ENCODE measurements at places on chromosomes 2 and 18.

- no peak for DNase-seq
Observed at GRCh38 chr2:232955856-232956255, 57.2 kb downstream of the NGEF start.

DNA sequence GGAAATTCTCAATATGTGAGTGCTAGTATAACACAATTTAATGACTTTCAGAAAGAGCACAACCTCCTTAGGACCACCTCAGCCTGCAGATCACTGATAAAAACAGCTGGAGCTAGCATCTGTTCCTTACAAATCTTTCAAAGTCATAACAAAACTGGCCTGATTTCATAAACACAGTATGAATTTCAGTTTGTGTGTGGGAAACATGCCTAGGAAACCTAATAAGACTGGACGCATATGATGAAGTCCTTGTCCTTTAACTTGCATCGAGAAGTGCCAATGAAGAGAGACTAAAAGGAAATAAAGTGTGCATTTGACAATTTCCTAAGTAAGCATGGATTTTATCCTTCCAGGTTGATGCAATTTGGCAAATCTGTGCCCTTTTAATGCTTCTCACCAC is 74.1 kb upstream of the KLHL14 start:
- no peak for DNase-seq

- DNase-seq = no peak
Observed at GRCh38 chr2:64548761-64549160, 24.6 kb downstream of the AFTPH start.

GRCh38 chr18:49875783-49876182 is 62.5 kb upstream of the ACAA2 start:
- DNase-seq = no peak

GRCh38 chr2:239595726-239596125 is 194.9 kb upstream of the HDAC4 start:
- no peak for DNase-seq

GRCh38 chr2:174585146-174585545 is 12.5 kb downstream of the WIPF1 start:
- DNase-seq = no peak

DNA sequence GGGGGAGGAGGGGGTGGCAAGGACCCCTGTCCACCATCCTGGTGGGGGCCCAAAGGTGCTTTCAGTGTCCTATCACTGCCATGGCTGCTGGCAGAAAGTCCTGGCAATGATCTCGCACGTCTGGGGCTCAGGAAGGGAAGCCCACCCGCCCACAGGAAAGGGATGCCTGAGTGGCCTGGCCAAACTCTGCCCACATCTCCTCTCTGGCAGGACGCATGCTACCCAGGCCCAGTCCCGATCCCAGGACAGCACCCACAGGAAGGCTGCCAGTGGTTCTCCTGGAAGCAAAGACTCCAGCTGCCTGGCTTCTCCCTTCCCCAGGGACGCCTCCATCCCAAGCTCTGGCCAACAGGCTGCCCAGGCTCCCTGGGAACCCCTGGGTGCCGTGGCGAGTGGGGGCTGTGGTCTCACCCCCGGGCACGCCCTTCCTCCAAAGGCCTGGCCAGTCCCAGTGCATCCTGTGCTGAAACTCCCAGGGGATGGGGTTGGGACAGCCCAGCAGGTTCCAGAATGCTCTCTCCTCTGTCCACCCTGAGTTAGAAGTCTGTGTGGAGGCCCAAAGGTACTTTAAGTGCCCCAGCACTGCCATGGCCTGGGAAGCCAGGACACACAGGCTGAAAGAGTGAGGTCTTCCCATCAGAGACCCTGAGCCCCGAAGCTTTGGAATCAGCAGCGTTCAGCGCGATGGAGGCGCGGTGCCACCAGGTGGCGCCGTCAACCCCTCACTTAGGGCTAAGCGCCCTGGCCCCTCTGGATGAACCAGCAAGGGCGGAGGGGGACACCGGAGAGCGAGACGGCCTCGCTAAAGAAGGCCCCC is 29.8 kb upstream of the TAF1B start:
- peak; percentile 50 for DNase-seq

DNA sequence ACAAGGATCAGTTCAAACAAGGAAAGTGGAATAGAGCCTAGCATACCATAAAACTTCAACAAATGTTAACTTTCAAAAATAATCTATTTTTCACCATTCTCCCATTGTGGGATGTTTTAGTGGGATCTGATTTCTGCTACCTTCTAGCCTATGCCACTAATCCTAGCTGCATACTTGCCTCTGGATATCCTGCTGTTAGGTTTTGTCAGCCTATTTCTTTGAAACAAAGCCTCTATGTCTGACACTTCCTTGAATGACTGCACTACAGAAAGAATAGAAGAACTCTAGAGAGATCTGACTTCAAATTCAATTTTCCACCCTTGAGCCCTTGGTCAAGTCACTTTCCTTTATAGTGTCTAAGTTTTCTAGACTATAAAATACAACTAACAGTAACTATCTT is 291.5 kb downstream of the PTH2R start:
- DNase-seq = no peak
